Aorta (tissue), 5 donors: ENCODE measurements at places on chromosomes 7 and 10. TPM values are rescaled to one million over a fixed set of nuclear protein-coding genes. Genes with fewer than 3 reads are reported as not detected.
A peak's percentile ranks its signal among the peaks of the same experiment; 100 is the strongest.

DNA sequence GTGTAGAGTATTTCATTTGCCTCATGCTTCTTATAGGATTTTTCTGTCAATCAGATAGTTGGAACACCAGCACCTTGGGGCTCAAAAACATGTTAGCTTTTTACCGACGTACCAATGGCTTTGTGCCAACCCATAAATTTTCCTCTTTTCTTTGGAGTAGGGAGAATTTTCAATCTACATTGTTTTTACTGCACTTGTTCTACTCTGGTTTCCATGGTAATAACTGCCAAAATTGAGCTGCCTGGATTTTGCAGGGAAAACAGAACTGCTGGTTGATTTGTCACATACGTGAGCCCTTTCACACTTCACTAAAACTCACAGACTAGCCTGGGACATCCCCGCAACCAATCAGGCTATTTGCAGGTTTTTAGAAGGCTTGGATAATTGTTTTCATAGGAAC is 189.7 kb downstream of the ARHGAP21 start:
- no peak for DNase-seq
- no peaks in the 10 kb centered on the region for H3K27me3 ChIP-seq
- H3K4me1 ChIP-seq: no peaks in the 10 kb centered on the region
- H3K36me3 ChIP-seq: peaks cover 8% of the 10 kb centered on the region

GRCh38 chr10:101967119-101967518 is 88.9 kb downstream of the ARMH3 start:
- no peaks in the 10 kb centered on the region for H3K4me1 ChIP-seq
- H3K27me3 ChIP-seq: no peaks in the 10 kb centered on the region
- DNase-seq: no peak
- H3K36me3 ChIP-seq: peaks cover 5% of the 10 kb centered on the region
- no peak overlapping the region for H3K4me3 ChIP-seq
- no peak overlapping the region for H3K27ac ChIP-seq

- H3K36me3 ChIP-seq: no peaks in the 10 kb centered on the region
- no peak overlapping the region for H3K4me3 ChIP-seq
- no peak for DNase-seq
- H3K4me1 ChIP-seq: no peaks in the 10 kb centered on the region
Measured at GRCh38 chr10:122267849-122268737, 3.0 kb upstream of the BTBD16 start.

GRCh38 chr10:102644066-102644645 is at the start of gene TRIM8:
Gene TRIM8, plus strand, starts transcription at chr10:102644479. Its CDS starts 139 bp downstream, at chr10:102644618.
- peak within 1 kb of the TSS; percentile 88 for H3K4me3 ChIP-seq
- no peaks in the 10 kb centered on the region for H3K36me3 ChIP-seq
- H3K27me3 ChIP-seq: no peaks in the 10 kb centered on the region
- no peaks in the 10 kb centered on the region for H3K4me1 ChIP-seq

Gene ADAM12
- 9.4 TPM for total RNA-seq

DNA sequence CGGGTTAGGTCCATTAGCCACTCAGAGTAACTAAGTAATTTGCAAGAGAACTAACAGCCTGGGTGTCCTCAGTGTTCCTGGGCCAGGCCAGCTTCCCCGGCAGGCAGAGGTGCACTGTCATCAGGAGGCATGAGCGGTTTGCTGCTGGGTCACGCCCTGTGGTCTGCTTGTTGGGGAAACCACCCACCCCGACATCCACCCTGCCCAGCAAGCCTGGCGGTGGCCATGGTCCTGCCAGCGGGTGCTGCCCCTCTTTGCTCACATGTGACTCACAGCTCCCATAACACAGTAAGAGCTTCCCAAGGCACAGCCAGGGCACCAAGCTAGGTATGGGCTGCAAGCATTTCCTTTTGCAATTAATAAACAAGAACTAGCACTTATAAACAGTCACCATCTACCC is 75.9 kb downstream of the RGS10 start:
- no peaks in the 10 kb centered on the region for H3K27me3 ChIP-seq
- no peak for DNase-seq
- H3K36me3 ChIP-seq: no peaks in the 10 kb centered on the region
- H3K4me3 ChIP-seq: no peak overlapping the region
- no peak overlapping the region for H3K27ac ChIP-seq

Gene AUTS2
- 102 TPM for total RNA-seq

DNA sequence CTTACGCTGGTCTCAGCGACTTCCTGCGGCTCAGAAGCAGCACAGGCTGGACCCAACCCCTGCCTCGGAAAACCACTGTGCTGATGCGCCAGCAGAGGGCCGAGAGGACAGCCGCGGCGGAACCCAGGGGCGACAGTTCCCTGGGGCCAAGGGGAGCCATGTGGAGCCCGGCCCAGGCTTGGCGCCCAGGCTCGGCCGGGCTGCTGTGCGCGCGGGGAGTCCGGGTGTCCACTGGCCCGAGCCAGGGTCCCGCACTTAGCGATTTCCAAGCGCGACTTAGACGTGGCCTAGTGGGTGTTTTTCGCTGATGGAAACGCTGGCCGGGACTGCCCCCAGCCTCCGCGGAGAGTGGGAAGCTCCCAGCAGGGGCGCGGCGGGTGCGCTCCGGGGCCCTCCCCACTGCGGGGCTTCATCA is 18.6 kb upstream of the ZNF32 start:
- no peak overlapping the region for H3K27ac ChIP-seq
- H3K36me3 ChIP-seq: no peaks in the 10 kb centered on the region
- no peak overlapping the region for H3K4me3 ChIP-seq
- H3K4me1 ChIP-seq: no peaks in the 10 kb centered on the region
- DNase-seq: no peak
- H3K27me3 ChIP-seq: peaks cover 2% of the 10 kb centered on the region

GRCh38 chr10:91017198-91017597 is 96.3 kb upstream of the ANKRD1 start:
- no peak for DNase-seq
- no peak overlapping the region for H3K4me3 ChIP-seq
- H3K27ac ChIP-seq: no peak overlapping the region
- H3K4me1 ChIP-seq: no peaks in the 10 kb centered on the region
- H3K36me3 ChIP-seq: no peaks in the 10 kb centered on the region
